ENCODE measurements at places on chromosomes 3 and 15. TPM values are rescaled to one million over a fixed set of nuclear protein-coding genes. Genes with fewer than 3 reads are reported as not detected.
A peak's percentile ranks its signal among the peaks of the same experiment; 100 is the strongest.

- DNase-seq: no peak
- no peak overlapping the region for H3K27ac ChIP-seq
- no peaks in the 10 kb centered on the region for H3K4me1 ChIP-seq
- H3K27me3 ChIP-seq: no peaks in the 10 kb centered on the region
- no peak overlapping the region for H3K4me3 ChIP-seq
Observed at GRCh38 chr3:46721009-46721408, 3.3 kb upstream of the PRSS50 start.

DNA sequence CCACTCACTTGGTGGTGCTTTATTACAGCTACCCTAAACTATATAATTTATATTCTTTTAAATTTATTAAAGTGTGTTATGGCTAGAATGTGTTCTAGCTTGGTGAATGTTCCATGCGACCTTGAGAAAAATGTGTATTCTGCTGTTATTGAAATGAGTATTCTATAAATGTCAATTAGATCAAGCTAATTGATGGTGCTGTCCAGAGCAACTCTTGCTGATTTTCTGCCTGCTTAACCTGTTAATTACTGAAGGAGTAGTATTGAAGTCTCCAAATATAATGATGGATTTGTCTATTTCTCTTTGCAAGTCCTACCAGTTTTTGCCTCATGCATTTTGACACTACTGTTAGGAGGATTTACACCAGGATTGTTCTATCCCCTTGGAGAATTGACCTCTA lies 3.2 kb upstream of the TEX9 start:
- peaks cover 8% of the 10 kb centered on the region for H3K4me1 ChIP-seq
- H3K4me3 ChIP-seq: no peak overlapping the region
- H3K27me3 ChIP-seq: no peaks in the 10 kb centered on the region
- no peak for DNase-seq

- peaks cover 49% of the 10 kb centered on the region for H3K4me1 ChIP-seq
- no peaks in the 10 kb centered on the region for H3K27me3 ChIP-seq
- peak overlapping the region; percentile 88 for H3K27ac ChIP-seq
Observed at GRCh38 chr3:183254487-183255347, 1.7 kb downstream of the B3GNT5 start.

GRCh38 chr15:74184582-74185091 lies 11.1 kb downstream of the ISLR start:
- H3K27ac ChIP-seq: no peak overlapping the region
- H3K4me3 ChIP-seq: no peak overlapping the region
- H3K4me1 ChIP-seq: peaks cover 36% of the 10 kb centered on the region
- H3K36me3 ChIP-seq: no peaks in the 10 kb centered on the region
- DNase-seq: peak; percentile 60

GRCh38 chr3:123803521-123803920 lies 80.6 kb downstream of the MYLK start:
- no peak overlapping the region for H3K4me3 ChIP-seq
- no peaks in the 10 kb centered on the region for H3K36me3 ChIP-seq
- H3K27ac ChIP-seq: no peak overlapping the region
- no peaks in the 10 kb centered on the region for H3K4me1 ChIP-seq
- no peaks in the 10 kb centered on the region for H3K27me3 ChIP-seq

GRCh38 chr15:94432279-94432678 lies 200.9 kb downstream of the MCTP2 start:
- no peaks in the 10 kb centered on the region for H3K4me1 ChIP-seq
- no peak overlapping the region for H3K27ac ChIP-seq
- H3K27me3 ChIP-seq: no peaks in the 10 kb centered on the region
- no peaks in the 10 kb centered on the region for H3K36me3 ChIP-seq
- no peak overlapping the region for H3K4me3 ChIP-seq
- DNase-seq: no peak

- no peak for DNase-seq
- no peaks in the 10 kb centered on the region for H3K27me3 ChIP-seq
- no peak overlapping the region for H3K4me3 ChIP-seq
- H3K27ac ChIP-seq: no peak overlapping the region
- no peaks in the 10 kb centered on the region for H3K4me1 ChIP-seq
Observed at GRCh38 chr3:162052636-162053035, 556.0 kb downstream of the OTOL1 start.

DNA sequence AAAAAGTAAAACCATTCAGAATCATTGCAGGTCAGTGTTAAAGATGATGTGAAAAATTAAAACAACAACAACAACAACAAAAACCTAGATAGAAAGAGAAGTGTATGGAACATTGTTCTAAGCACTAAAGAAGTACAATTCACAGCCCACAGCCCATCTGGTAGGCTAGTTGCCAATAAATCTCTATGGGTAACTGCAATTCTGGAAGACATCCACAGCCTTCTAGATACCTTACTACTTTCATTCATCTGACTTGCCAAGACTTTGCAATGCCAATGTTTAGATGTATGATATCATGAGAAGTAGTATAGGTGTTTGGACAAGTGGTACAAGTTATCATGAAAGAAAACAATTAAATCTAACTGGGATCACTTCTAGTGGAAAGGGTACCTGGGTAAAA lies 198.6 kb downstream of the VGLL3 start:
- H3K27ac ChIP-seq: no peak overlapping the region
- H3K36me3 ChIP-seq: no peaks in the 10 kb centered on the region
- peak; percentile 27 for DNase-seq
- peaks cover 25% of the 10 kb centered on the region for H3K4me1 ChIP-seq
- H3K27me3 ChIP-seq: no peaks in the 10 kb centered on the region
- H3K4me3 ChIP-seq: no peak overlapping the region

IL17RE gene
- 4.7 TPM for total RNA-seq

SEMA3F gene
- total RNA-seq: 47.3 TPM

NMB gene
- 20.4 TPM for total RNA-seq

EID1 gene
- 115 TPM for total RNA-seq

SEMA3G gene
- total RNA-seq: 0.77 TPM

CCDC39 gene
- not detected for total RNA-seq

NOX5 gene
- total RNA-seq: 339 TPM

Data from PC-3 (cell line).